ENCODE measurements at places on chromosomes 7 and 10.

DNA sequence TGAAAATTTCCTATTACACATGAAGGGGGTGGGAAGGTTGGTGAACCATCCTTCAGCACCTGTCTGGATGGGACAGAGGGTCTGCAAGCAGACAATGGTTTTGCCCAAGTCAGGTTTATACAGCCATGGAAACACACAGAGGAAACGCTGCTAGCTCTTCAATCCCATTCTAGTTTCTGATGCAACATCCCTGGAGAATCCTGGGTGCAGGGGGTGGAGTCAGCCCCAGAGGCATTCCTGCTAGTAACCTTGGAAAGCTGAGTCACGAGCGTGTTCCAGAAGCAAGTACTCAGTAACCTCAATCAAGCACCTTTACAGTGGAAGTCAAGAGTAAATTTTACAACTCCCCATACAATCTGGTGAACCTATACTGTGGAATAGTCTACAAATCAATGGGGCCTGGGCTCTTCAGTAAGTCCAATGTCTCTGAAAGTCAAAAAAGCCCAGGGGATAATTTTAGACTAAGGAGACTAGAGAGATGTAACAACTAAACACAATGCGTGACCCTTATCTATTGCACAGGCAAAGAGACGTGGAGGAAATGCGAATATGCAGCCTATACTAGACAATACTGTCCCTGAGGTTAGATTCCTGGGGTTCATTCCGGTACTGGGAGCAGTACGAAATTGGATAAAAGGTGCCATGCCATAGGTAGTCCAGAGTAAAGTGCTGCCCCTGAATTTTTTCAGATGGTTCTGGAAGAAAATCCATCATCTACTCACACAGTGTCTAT, 95.4 kb downstream of the ZRANB1 start:
- no peak for DNase-seq

DNA sequence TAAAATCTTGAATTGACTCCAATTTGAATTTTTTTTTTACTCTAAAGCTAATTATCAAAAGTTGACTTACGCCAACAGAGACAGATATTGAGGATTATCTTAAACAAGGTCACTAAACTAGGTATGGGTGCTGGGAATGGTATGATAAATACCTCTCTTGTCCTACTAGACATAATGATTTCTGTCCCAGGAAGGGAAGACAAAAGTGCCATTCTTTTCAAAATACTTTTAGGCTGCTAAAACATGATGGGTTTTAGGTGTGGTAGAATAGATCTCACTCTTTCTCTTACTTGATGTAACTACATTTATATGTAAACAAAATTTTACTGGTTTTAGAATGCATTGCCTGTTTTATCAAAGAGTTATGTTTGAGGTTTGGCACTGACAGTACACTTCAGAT, 15.1 kb downstream of the TMEM60 start:
- no peak for DNase-seq

GRCh38 chr10:9097991-9098306, 1043.5 kb downstream of the GATA3 start:
- no peak for DNase-seq

DNA sequence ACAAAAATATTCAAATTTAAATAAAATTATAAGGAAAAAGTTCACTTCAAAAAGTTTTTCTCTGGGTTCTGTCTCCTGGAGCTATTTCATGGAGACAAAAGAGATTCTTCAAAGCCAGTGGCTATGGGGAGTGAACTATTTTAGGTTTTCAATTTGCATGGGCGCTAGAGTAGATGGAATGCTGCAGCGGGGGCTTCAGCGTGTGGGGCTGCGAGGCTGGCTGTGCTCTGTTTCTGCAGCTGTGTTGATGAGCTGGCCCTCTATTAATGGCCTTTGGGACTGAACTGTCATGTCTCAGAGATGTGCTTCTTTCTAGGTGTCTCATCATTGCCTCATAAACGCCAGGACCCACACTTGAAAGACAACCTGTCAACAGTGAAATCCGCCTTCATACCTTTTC, 108.4 kb upstream of the NPY start:
- no peak for DNase-seq

DNA sequence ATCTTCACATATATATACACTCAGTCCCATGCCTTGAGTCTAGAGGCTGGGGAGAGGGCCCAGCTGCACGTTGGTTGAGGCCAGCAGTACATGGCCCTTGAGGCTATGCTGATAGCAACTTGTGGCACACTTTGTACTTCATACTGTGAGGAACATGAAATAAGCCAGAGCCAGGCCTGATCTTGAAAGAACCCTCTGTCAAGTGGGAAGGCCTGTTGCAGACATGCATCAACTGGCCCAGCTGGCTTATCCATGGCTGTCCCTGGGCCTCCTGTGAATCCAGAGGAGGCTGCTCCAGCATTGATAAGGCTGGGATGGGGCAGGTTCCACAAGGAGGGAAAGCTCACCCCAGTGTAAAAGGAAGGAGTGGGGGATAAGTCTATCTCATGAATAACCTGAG, 140.4 kb downstream of the NRF1 start:
- no peak for DNase-seq

DNA sequence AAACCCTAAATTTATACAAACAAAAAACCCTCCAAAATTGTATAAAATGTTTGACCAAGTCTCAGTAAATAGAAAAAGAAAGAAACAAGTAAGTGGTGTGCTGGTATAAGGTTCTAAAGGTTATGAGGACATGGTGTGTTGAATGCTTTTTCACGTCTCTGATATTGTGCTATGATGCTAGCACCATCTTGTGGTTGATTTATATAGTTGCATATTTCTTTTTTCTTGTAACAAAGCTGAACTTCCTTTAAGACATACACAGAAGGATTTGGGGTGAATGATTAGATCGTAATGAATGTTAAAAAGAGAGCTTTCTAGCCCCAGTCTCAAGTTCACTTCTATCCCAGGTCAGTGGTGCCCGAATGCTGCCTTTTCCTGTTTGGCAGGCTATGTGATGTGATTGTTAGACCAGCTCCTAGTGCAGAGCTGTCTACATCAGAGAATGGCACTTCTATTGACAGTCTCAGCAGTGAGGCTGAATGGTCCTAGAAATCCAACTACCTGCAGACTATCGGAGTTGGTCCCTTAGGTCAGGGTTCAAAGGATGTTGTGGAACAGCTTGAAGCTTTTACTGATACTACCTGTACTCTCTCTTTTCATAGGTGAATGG, 25.0 kb downstream of the VTI1A start:
- no peak for DNase-seq

All from stimulated activated naive B cell treated with anti-CD40 and anti-IgM and Interleukin-4, amounts not matched to agents 10 μg/mL and 1 μg/mL and 100 μg/mL, for 72 hours (primary cell).